Neural crest cell (in vitro differentiated cells): ENCODE measurements at places on chromosomes 11 and 22.

DNA sequence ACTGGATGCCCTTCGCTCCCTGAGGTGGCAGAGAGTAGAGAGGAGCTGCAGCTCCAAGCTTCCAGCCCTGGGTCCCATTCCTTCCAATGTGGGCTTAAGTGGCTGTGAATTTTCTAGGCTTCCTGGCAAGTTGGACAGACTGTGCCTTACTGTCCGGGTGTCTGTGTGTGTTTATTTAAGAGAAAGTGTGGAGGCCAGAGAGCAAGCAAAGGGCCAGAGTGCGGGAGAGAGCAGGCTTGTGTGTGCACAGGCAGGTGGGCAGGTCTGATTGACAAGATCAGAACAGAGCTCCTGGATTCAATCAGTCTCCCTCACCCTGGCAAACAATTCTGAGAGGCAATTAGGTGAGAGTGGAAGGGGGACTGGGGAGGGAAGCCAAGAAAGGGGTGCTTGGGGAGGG is 347.0 kb downstream of the CADM1 start:
- no peak for DNase-seq

DNA sequence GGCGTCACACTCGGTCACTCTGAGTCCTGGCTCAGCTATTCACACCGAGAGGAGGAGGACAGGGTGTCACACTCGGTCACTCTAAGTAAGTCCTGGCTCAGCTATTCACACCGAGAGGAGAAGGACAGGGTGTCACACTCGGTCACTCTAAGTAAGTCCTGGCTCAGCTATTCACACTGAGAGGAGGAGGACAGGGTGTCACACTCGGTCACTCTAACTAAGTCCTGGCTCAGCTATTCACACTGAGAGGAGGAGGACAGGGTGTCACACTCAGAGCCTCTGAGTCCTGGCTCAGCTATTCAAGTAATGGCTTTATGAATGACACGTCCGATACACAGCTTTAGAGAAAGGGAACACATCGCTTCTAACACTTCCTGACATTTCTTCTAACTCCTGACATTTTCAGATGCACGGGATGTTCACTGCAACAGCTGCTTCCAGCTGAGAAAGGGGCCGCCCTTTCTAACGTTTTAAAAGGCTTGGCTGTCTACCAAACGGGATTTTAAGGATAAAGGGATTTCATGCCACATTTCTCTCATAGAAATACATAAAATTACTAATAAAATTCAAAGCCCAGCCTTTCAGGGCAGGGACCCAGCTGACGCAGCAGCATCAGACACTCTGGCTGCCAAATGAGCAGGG is 28.1 kb downstream of the DRD4 start:
- DNase-seq = no peak

GRCh38 chr11:128215238-128215882 is 372.0 kb downstream of the ETS1 start:
- no peak for DNase-seq

DNA sequence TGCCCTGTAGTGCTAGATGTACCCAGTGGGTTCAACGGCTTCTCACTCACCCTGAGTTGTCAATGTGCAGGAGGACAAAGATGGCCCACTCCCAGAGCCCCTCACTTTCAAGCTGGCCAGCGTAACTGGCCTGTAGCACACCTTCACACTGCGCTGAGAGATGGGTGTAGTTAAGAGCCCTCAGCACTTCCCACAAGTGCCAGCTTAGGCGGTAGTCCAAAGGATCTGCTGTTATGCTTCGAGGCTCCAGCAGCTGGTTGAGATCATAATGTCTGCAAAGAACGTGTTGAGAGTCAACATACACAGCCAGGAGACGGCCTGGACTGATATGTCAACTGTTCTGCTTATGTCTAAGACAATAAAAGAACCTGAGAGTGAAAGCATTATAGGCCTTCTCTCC is 14.7 kb upstream of the CHRNA10 start:
- DNase-seq = no peak

DNA sequence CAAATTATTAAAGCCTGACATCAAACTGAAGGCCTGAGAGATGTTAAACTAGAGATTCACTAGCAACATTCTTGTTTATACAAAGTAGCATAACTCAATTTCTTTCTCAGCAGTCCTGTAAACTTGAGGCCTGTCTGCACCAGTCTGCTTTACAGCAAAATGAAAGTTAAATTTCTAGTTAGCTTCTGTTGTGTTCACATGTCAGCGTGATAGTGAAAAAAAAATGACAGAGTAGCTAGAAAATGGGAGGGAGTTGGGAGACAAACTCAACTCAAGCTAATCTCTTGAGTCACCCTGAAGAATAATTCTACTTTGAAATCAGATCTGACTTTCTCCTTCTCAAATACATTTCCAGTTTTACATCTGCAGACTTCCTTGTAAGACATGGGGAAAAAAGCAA is 6.5 kb downstream of the RBFOX2 start:
- no peak for DNase-seq
